Muscle of back (tissue), 13 donors: ENCODE measurements at places on chromosomes 16 and 17.
A peak's percentile ranks its signal among the peaks of the same experiment; 100 is the strongest.

DNA sequence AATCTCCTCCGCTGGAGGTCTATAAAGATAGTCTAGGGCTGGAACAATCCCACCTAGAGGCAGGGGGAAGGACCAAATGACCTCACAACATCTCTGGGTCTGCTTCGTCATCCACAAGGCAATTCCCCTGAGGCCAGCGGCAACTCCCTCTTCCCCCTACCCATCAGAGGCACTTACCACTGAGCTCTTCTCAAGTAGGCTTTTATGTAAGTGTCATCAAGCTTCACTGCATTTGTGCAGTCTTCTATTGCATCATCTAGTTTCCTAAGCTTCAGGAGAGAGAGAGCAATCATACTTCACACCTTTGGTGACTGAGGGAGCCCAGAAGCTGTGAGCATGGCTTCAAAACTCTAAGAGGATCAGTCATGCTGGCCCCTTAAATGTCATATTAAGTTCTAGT lies 21.0 kb downstream of the CNP start:
- no peak for DNase-seq

DNA sequence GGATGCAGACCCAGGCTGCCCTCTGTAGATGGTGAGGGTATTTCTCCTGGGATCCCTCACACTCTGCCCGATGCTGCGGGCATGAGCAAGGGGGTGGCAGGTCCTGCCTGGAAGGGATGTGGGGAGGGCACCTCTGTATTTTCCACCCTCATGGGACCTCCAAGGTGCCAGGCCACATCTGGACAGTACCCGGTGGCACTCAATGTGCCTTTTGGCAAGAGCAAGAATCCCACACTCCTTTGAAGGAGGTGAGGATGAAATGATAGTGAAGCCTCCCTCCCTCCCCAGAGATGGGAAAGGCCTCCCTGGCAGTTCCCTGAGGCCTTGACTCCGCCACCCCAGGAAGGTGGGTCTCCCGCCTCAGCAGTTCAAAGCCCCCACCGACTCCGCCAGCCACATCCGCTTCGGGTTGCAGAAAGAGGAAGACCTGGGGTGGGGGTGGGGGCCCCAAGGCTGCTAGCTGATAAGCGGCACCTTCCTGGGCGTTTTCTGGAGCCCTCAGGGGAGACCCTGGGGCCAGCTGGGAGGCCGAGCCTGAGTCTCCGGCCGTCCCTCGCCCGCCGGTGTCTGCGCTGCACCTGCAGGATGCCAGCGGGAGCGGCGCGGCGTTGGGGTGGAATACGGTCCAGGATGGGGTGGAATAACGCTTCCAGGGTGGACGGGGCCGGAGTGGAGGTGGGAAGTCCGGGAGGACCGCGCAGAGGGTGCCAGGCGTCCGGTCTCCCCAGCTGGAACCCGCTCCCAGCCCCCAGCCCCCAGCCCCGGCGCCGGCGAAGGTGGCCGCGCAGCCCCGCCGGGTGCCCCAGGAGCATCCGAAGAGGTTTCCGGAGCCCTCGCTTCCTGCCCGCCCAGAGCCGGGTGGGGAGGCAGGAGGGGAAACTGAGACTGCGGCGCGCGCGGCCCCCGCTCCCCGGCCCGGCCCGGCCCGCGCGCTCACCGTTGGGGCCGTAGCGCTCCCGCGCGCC lies 718 bp downstream of the ATP2A3 start:
- no peak for DNase-seq

GRCh38 chr17:4987767-4988567 lies 492 bp upstream of the CAMTA2 start:
- peak; percentile 36 for DNase-seq

- DNase-seq = no peak
Observed at GRCh38 chr17:68384471-68384870, 72.8 kb downstream of the WIPI1 start.

GRCh38 chr16:546909-547770 lies 13.1 kb upstream of the PRR35 start:
- no peak for DNase-seq

DNA sequence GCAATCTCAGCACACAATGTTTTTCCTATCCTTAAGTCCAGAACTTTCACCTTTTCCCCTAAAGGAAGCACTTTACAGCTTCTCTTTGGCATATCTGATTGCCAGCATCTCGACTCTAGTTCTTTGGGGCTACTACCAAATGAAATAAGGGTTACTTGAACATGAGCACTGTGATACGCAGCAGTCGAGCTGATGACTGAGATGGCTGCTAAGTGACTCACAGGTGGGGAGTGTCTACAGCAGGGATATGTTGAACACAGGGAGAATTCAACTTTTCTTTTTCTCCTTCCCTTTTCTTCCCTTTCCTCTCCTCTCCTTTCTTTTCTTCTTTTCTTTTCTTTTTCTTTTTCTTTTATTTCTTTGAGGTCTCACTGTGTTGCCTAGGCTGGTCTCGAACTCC lies 334.8 kb downstream of the MAF start:
- no peak for DNase-seq

- DNase-seq = no peak
Observed at GRCh38 chr16:12320298-12320706, 343.8 kb downstream of the SNX29 start.

- no peak for DNase-seq
Observed at GRCh38 chr17:49361129-49361901, 735 bp downstream of the ZNF652 start.

- DNase-seq = no peak
Observed at GRCh38 chr17:77375108-77375916, 234.5 kb downstream of the SEC14L1 start.

- DNase-seq = no peak
Observed at GRCh38 chr16:62549875-62550274, 513.6 kb upstream of the CDH8 start.

DNA sequence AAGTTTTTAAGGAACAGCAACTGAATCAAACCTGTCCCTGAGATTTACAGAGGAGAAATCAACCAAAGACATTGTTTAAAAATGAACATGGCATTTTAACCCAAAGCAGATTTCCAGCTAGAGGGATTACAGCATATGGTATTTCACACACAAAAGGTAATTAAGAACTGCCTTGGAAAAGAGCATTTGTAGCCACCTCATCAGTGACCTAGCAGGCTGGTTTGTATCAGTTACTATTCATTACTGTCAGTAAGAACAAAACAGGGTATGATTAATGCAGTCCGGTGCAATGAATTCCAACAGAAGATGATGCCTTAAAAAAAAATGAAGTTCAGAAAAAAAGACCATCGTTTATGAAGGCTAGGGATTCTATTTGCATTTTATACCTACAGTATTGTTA lies 219.9 kb downstream of the CHD9NB start:
- DNase-seq = no peak

- no peak for DNase-seq
Observed at GRCh38 chr17:62186841-62187240, 121.8 kb upstream of the MED13 start.
